ENCODE measurements at places on chromosomes 2 and 18.

- no peak for DNase-seq
These were observed 358.4 kb upstream of the SALL3 start for GRCh38 chr18:78621141-78621755.

- DNase-seq: no peak
These were observed 94.0 kb downstream of the VRK2 start for GRCh38 chr2:58140508-58141072.

DNA sequence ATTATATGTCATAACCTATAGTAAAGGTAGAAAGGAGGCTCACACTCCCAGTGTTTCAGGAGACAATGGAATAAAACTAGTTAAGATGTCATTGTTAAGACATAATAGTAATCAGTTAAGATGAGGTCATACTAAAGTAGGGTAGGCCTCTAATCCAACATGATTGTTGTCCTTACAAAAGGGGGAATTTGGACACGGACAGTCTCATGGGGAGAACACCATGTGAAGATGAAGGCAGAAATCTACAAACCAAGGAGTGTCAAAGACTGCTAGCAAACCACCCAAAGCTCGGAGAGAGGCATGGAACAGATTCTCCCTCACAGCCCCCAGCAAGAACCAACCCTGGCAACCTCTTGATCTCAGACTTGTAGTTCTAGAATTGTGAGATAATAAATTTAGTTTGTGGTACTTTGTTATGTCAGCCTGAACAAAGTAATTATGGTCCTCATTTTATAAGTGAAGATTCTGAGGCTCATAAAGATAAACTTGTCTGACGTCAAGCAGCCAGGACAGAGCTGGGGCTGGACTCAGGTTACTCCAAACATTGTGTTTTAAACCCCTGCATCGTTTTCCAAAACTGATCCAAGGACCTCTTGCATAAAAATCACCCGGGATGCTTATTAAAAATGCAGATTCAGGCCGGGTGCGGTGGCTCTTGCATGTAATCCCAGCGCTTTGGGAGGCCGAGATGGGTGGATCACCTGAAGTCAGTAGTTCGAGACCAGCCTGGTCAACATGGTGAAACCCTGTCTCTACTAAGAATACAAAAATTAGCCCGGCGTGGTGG is 47.8 kb downstream of the CCDC195 start:
- DNase-seq: no peak

- no peak for DNase-seq
These were observed 93.4 kb downstream of the PPP1R1C start for GRCh38 chr2:182078988-182079602.

- no peak for DNase-seq
These were observed 1.4 kb downstream of the ARL4C start for GRCh38 chr2:234495251-234496054.

- DNase-seq: no peak
These were observed 86.9 kb downstream of the RDH14 start for GRCh38 chr2:18473241-18474181.

- no peak for DNase-seq
These were observed 88.3 kb downstream of the CAMKMT start for GRCh38 chr2:44450082-44450481.

DNA sequence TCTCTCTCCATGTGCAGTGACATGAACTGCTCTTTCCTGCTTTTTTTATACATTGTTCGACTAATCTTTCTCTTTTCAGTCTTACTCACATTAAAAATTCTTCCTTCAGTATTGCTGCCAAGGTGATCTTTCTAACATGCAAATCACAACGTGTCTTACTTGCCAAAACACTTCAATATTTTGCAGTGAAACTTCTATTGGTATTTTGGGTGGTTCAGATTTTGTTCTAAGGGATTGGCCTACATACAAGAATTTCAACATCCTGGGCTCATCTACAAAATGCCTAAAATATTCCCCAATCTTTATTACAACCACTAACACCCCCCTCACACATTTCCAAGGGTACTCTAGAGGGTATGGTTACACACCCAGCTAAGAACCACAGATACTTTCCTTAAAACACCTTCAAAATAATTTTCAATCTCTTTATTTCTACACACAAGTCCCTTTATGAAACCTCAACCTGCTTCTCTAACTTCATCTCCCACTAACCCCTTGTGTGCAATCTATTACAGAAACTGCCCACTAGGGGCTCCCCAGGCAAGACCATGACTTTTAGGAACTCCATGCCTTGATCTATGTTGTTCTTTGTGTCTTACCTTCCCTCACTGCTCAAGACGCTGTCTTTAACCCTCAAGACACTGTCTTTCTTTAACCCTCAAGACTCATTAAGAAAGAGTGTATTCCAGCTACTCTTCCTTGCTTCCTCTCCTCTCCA is 50.9 kb downstream of the COL3A1 start:
- no peak for DNase-seq

GRCh38 chr18:50190236-50190635 is 4.7 kb downstream of the MYO5B start:
- no peak for DNase-seq

DNA sequence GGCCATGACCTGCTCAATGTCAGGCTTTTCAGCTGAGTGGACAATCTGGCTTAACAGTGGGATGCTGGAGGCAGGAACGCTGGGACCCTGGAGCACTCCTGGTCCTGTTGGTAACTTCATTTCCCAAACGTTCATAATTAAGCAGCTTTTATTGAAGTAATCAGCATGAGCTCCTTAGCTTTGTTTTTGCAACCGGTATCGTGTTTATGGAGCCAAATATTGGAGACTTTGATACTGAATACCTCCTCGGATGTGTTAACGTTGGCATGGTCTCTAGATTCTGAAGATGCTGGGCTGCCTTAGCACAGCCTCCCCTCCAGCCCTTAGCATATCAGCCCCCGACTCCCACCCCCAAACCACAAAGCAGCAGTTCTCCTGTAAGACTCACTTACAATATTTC is 60.7 kb downstream of the OSR1 start:
- no peak for DNase-seq

- no peak for DNase-seq
These were observed 36.2 kb downstream of the SPTBN1 start for GRCh38 chr2:54492335-54492734.

GRCh38 chr18:35060122-35060815 is 19.1 kb downstream of the MAPRE2 start:
- no peak for DNase-seq

DNA sequence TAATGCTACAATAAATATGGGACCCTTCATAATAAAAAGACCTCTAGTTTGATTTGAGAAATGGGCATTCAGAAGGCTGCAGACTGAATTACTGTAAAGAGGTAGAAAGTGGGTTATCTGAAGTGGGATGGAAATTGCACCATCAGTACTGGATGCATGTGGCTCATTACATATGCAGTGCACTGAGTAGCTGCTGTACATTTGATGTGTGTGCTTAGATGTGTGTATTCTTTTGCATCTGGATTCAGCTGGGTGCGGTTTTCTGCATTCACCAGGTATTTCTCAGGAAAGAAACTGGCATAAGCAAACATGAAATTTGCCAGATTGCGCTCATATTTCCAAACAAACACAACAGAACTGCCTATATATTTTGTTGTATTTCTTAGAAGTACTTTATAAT is 38.2 kb downstream of the NDC80 start:
- no peak for DNase-seq

GRCh38 chr2:177765698-177766097 is 306.9 kb downstream of the PDE11A start:
- no peak for DNase-seq

GRCh38 chr2:10568736-10569432 is 120.8 kb upstream of the ODC1 start:
- DNase-seq: no peak

GRCh38 chr2:29715655-29716054 is 205.7 kb downstream of the ALK start:
- DNase-seq: no peak

DNA sequence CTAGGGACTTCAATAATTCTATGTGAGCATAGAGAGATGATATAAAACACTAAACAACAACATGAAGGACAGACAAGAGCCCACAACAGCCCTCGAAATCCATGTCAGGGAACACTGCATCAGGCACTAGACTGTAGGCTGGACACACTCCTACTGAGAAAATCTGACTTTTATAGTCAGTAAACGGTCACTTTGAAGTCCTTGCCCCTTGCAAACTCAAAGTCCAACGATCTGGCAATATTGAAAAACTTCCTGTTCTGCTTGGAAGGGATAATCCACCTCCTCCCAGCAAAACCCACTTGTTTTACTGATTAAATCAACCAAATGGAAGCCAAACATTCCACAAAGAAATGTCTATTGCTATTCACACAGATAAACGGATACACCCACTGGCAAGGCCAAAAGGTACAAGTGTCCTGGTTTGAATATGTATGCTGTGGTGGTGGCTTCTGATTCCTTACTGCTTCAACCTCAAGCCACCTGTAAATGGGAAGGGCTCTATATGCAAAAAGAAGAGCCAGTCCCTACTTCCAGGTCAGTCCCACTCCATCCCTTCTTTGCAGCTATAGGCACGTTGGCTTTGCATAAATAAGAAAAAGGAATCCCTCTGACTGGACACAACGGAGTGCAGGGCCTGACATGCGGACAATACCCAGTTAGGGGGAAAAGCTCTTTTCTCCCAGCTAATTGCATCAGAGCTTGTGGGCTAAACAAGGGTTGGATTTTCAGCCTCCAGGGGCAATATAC is 56.6 kb downstream of the STK39 start:
- no peak for DNase-seq

DNA sequence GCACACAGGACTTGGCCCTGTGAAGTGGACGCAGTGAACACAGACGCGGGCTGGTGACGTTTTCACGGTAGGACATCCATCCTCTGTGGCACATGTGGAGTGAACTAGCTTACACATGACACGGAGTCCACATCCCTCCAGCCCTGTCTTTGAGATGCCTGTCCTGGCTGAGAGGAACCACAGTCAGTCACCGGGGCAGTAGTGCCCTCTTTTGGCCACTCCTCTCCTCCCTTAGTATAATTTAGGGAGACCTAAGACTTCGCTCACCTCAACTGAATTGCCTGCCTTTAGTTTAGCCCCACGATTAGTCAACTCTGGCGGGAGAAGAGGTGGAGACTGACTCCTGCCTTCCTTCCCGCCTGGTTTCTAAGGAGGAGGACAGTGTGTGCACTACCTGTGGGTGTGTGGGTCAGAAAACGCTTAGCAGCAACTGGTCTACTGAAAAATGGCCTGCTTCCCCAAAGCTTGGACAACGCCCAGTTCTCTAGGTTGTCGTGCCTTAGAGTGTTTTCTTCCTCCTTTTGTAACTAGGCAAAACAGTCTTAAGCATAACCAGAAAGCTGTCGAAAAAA is 70.6 kb downstream of the MBP start:
- DNase-seq: no peak

DNA sequence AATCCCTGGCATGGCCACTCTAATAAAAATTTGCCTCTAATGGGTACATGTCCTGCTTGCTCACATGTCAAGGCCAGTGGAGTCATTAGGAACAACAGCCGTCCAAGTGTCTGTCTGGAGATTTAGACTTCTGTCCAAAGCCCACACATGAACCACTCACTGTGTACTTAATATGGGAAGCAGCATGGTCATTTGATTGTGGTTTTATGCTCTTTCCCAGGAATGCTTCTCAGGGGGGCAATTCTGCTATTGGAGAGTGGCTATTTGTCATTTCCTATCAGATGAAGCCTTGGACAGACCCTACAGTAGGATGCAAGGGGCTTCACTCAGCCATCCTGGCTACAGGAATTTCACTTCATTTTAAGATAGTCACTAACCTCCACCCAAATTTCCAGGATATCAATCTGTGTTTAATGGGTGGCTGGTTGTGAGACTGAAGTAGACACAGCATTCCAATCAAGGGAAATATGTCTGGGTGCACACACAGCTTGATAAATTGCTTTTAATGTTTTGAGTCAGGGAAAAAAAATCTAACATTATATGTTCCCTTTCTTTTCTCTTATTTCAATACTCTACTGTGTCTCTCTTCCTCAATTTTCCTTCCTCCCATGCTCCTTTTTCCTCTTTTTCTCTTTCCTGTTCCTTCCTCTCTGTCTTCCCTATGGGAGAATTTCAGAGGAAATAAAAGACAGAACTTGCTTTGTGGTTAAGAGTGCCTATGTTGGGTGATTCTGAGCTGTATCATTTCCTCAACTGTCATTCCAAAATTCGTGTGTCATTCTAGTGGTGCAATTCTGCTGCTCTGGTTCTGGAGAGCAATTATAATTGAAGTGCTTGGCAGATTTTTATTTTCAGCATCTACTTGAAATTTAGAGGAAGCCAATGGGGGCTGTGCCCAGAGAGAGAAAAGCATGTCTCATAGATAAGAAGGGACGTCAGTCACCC is 320.1 kb downstream of the OSR1 start:
- no peak for DNase-seq

DNA sequence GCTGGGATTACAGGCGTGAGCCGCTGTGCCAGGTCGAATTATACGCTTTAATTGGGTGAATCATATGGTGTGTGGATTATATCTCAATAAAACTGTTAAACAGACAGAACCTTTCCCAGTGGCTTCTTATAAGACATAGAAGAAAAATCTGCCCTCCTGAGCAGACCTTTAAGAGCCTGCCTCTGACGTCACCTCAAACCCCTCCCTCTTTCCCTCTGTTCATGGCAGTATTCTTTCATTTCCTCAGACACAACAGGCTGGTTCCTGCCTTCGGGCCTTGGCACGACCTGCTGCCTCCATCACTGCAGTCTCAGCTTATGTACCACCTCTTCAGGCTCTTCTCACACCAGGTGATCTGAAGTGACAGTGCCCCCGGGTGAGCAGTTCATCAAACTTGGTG is 14.0 kb upstream of the PDIA6 start:
- DNase-seq: no peak
